ENCODE measurements at places on chromosomes 6 and 20.

DNA sequence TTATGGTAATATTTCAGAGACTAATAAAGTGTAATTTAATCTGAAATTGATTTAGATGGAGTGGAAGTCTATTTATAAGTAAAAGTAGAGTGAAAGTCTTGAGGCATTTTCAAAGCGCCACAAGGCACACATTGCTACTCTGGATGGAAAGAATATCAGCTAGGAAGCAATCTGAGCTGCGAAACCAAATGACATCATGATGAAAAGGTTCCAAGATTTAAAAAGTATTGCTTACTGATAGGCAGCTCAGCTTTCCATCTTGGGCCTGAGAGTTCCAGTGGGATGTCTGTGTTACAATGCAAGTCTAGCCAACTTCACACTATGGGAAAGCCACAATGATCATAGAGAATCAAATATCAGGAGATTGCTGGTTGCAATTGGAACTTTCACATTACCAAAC, 126.9 kb upstream of the VGLL2 start:
- no peak for DNase-seq

DNA sequence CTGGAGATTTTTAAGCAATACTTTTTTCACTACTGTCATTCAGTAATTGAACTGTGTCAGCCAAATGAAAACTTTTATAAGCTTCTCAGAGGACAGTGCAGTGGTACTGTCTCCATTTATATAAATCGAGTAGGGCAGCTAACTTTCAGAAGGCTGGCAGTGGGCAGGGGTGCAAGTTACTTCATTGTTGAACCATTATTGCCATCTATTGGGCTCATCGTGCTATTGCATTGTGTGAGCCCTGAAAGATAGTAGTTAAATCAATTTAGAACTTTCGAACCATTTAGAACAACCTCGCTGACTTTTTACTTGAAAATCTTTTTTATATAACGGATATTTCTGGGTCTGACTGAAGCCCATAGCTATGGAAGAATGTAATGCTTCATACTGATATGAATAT, 347.8 kb upstream of the PLCB4 start:
- DNase-seq: no peak

DNA sequence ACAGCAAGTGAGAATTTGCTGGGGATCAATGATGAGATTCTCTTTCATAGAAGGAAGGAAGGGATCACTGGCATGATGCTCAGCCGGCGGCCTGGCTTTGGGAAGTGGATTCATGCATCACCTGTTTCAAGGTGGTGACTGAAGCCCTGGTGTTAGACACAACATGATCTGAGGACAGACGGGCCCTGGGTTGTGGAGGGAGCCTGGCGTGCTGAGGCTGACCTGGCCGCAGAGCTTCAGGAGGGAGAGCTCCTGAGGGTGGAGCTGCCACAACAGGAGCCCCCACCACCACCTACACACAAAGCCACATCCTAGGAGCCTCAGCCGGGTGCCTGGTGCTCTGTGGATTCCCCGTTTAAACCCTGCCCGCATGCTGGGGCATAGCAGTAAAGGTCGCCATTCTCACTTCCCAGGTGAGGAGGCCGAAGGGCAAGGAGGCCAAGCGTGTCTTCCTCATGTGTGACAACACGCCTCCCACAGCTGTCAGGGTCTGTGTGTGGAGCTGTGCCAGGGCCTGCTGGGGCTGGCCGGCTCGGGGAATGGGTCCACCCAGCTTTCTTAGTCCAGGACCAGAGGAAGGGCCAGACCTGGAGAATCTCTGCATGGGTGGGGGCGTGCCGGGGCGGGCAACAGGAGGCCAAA, 107.0 kb downstream of the ERMARD start:
- DNase-seq: peak; percentile 38

DNA sequence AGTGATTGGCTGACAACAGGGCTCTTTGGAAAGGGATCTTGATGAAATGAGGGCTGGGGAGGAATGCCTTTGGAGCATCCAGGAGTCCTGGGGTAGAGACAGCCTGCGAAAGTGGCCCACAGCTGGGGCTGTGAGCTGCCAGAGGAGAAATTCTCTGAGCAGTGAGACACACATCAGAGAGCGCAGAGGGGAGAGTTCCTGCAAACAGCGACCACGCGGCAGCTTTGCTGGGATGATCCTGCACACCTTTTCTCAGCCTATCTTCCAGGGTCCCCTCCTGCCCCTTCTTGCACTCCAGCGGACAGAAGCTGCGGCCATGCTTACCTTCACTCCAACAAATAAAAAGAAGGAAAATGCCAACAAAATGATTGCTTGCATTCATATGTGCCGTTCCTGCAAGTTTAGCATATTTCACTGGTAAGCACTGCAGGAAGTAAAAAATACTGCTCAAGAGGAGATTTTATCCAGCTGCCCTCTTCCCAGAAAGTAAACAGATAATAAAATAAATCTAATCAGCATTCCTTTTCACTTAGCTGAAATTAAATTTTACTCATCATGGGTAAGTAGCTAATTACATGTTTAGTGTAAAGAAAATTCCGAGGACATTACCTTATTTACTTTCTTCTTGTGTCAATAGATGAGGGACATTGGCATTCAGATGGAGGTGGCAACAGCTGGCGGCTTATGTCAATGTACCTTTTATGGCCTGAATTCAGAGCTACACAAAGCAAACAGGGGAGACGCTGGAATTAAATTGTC, 339.9 kb upstream of the ARID1B start:
- no peak for DNase-seq

- DNase-seq: no peak
Measured at GRCh38 chr20:61719691-61720347, 345.9 kb downstream of the TAF4 start.

- DNase-seq: no peak
Measured at GRCh38 chr6:72111611-72112010, 225.3 kb downstream of the RIMS1 start.

GRCh38 chr6:4460586-4461475, 315.4 kb upstream of the CDYL start:
- peak; percentile 68 for DNase-seq

DNA sequence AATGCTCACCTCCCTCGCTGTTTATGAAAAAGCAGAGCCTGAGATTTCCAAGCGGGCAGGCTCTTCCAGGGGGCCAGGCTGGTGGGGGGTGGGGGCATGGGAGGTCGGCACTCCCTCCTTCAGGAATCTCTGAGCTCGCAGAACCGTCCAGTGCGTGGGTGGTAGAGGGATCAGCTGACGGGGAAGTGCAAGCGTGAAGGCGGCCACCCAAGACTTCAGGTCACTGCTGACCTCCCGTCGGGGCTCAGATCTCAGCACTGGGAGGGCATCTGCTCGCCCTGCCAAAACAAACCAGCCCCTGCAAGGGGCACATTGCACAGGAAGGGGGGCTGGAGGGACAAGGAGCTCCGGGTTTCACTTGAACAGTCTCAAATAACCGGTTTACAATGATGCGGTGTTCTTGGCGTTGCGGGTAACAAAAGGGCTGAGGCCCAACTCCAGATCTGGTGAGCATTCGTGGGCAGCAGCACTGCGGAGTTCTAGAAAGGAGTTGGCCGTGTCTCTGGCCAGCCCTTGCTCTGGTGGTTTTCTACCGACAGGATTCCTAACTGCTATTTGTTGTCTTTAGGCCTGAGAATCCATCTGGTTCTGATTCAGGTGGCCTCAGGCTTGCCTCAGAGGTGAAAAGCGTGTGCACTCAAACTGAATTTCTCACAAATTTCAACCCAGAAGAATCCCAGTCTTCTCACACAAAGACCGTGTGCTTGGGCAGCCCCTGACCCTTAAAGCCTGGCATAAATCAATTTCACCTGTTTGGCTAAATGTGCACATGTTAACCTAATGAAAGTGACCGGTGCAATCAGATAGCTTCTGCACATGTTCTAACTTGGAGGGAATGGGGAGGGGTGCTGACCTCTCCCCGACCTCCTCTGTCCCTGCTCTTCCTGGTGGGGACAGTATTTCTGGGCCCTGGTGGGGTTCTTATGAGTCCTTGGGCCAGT, 191.6 kb downstream of the MYLK4 start:
- DNase-seq: peak; percentile 72

DNA sequence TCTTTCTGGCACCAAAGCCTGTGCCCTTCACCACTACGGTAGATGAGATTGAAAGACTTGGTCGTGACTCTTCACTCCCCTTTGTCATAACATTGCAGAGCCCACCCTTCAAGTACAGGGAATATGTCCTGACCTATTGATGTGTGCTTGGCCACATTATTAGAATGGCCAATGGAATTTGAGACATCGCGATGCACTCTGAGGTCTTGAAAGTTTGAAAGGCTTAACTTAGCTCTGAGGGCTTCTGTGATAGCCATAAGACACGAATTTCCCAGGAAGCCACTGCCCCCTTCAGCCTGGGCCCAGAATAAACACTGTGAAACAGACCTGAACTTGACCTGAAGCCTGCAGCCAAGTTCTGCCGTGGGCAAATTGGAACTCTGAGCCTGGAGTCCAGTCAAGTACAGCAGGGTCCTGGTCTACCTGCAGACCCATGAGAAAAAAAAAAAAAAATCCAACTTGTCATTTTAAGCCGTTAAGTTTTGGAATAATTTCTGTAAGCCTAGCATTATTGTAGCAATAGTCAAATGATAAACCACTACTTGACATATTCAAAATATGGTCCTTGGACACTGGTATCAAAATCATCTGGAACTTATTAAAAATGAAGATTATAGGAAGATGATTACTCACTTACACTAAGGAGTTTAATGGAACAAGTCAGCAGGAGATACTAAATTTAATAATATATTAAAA, 36.9 kb upstream of the TRAF3IP2 start:
- DNase-seq: peak; percentile 74

DNA sequence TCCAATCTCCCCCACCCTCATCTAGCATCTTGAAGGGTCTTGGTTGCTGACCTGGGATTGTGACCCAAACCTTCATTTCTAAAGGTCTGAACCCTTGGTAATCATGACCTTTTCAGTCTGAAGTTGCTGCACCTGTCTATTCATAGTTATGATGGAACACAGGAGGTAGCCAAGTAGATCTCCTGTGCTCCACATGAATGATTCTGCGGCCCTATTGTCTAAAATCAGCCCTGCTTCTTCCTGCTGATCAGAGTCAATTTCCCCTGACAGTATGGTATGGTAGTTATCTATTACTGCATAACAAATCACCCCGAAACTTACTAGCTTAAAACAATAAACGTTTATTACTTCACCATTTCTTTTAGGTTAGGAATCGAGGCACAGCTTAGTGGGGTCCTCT, 9.0 kb downstream of the OR2B6 start:
- no peak for DNase-seq

- no peak for DNase-seq
Measured at GRCh38 chr6:44138717-44139350, 11.5 kb downstream of the TMEM63B start.

DNA sequence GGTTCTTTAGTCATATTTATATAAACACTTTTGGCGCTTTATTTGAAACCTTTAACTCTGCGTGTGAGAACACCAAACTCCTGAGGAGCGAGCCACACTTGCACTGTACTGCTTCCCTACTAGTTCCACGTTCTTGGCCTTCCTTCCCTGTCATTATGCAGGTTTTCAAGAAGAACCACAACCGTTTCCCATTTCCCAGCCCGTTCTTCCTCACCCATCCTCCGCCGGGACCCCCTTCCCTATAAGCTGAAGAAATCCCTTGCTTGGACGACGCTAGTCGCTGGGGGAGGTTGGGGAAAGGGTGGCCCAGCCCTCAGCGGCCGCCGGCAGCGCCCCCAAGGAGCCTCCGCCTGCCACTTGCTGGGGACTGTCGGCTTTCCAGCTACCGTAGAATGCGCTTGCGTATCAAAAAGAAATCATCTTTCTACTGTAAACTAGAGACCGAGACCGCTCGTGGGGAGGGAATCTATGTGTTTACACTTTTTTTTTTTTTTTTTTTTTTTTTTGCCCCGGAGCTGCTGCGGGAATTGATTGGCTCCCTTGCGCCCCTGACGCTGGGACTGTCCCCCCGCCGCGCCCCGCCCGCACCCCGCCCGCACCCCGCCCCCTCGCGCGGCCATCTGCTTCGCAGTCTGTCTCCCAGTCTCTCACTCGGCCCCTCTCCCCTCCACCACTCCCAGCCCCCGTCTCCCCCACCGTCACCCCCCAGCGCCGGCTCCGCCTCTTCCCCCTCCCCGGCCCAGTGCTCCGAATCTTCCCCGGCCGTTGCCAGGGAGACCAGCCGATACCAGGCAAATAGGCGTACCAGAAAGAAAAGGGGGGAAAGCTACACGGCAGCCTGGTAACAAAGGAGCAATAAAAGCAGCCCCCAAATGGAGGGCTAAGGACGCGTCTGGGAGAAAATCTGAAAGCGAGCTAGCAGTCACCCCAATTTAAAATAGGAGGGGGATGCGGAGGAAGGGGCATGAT, 2.3 kb upstream of the MARCKS start:
- DNase-seq: peak; percentile 89

GRCh38 chr6:83884523-83884922, 25.0 kb downstream of the CYB5R4 start:
- DNase-seq: no peak
